GM13976 (cell line): ENCODE measurements at places on chromosomes 16 and 17.

DNA sequence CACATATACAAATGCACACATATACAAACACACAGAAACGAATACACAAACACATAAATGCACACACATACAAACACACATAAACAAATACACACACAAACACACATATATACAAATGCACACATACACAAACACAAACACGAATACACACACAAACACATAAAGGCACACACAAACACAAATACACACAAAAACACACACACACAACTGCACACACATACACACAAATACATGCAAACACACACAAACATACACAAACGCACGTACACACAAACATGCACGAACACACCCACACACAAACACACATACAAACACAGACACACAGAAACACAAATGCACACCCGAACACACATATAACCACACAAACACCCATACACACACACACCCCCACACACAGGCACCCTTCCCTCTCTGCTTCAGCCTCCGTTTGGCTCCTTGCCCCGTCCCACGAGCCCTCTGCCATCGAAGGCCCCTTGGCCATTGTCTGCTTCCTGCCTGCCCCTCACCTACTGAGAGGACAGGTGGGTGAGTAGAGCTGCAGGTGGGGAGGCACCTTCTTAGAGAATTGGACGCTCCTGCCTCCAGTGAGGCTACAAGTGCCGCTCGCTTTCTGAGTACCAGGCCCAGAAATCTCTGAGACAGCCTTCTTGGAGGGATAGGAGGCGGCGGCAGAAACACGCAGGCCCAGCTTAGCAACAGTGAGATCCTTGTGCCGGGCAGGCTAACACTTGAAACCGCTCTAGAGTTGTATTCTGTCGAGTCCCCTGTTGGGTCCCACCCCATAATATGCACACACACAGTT is 331.2 kb downstream of the FOXL1 start:
- DNase-seq: no peak

DNA sequence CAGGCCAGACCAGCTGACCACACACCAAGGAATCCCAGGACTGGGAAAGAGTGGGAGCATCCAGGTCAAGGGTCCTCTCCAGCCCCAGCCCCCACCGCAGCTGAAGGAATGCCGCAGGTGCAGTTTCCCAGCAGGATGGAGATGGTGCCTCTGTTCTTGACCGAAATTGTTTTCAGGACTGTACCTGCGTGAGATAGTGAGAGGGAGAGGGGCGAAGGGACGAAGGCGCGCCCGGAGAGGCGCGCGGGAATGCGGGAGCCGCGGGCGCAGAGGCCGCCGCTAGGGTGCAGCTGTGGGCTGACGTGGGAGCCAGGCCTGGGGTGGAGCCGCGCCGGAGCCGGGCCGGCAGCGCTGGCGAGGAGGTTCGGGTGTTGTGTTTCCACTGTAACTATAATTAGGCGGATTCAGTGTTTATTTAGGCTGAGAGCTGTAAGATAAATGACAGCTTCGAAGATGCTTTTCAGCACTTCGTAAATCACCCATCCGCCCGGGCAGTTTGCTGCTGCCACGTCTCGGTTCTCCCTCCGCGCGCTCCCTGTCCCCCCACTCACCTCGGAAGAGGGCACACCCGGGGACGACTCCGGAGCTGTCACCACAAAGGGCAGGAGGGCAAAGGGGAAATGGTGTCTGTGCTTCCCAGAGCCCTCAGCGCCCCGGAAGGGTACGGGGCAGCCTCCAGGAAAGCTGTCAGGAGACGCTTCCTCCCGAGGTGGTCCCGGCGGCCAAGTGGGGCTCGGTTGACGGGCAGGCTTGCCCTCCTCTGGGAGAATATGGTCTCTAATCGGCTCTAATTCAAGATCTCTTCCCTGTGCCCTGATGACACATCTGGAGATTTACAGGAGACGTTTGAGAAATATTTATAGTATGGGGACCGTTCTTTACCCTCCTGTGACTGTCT is 38.2 kb downstream of the HOXB1 start:
- DNase-seq: peak; percentile 87

GRCh38 chr17:27239046-27239445 is 54.9 kb upstream of the WSB1 start:
- peak; percentile 78 for DNase-seq

DNA sequence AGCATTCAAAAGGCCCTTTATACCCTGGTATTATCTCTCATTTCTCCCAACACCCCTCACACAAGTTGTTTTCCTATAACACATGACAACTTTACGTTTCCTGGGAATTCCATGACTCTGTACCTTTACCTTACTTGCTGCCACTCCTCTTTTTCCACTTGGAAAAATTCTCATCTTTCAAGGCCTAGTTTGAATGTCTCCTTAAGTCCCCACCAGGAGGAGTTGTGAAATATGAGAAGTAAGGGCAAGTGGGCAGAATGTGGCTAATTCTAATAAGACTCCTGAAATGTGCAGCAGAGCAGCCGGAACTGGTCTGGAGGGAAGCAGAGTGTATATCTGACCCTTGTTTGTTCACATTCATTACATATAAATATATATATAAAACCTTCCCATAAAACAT is 39.7 kb downstream of the BRCA1 start:
- DNase-seq: no peak
